ENCODE measurements at places on chromosomes 3 and 15.
A peak's percentile ranks its signal among the peaks of the same experiment; 100 is the strongest.

GRCh38 chr3:126342991-126343648 is 14.1 kb downstream of the KLF15 start:
- DNase-seq: peak; percentile 16

DNA sequence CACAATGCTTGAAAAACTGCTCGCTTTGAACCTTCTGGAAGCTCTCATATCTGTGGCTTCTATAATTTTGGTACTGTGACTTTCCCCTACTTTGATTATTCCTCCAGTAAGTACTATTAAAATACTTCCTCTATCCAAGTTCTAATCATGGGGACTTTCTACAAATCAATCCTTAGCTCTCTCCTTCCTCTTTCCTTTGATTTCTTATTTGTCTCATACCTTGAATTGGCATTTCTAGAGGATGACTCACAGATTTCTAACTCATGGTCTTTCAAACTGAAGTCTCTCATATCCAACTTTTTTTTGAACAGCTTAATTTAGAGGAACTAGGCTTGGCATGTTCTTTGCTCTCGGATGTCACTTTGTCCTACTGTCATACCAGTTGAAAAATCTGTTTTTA is 241.8 kb downstream of the TBC1D5 start:
- DNase-seq: no peak

GRCh38 chr15:72063186-72063585 is 54.8 kb downstream of the MYO9A start:
- no peak for DNase-seq

GRCh38 chr3:15635121-15635661 is 33.6 kb downstream of the BTD start:
- DNase-seq: peak; percentile 84

DNA sequence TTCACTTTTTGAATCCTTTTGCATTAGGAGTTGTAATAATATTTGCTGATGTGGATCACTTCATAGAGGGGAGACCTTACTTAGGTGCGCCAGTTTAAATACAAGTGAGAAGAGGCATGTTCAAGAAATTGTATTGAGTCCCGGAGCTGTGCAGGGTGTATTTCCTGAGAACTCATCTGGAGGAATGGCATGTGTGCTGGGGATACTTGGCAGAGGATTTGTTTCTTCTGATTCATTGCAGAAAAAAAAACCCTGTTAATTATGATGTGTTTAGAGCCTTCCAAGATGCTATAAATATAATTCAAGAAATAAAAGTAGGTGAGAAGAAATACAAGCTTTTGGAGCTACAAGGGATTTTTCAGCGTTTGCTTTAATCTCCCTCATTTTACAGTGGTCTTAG is 97.6 kb downstream of the TPRG1 start:
- DNase-seq: no peak

DNA sequence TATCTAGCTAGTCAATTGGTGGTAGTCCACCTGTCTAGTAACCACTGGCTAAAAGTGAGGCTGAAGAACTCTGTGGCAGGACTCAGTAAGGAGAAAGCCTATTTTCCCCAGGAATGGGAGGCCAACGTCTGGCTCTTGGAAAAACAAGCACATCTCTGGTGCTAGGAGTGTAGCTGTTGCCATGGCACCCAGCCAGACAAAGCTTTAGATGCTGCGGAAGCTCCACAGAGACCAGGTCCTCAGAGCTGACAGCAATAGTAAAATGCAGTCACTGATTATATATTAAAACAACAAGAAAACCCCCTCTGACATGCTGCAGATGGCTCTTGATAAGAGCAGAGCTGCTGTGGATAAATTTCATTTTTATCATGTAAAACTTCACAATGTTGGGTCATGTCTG is 124.9 kb upstream of the STRIT1 start:
- DNase-seq: peak; percentile 57

DNA sequence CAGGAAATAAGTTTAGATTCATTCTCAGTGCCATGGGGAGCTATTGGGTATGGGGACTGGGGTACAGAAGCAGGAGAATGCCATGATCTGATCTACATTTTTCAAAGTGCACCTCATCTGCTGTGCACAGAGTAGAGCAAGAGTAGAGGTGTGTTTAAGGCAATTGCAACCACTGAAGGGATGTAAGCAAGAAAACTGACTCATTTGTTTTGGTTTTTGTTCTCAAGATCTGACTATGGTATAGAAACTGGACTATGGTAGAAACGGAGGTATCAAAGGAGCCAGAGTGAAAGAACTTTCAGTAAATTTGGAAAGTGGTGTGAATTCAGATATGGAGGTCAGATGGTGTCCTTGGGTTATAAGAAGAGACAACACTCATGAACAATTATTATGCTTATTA is 86.2 kb upstream of the CMSS1 start:
- DNase-seq: no peak

GRCh38 chr3:31815631-31816440 is 165.2 kb downstream of the OSBPL10 start:
- DNase-seq: no peak

- DNase-seq: no peak
Measured at GRCh38 chr3:197882586-197882985, 67.4 kb upstream of the RPL35A start.

DNA sequence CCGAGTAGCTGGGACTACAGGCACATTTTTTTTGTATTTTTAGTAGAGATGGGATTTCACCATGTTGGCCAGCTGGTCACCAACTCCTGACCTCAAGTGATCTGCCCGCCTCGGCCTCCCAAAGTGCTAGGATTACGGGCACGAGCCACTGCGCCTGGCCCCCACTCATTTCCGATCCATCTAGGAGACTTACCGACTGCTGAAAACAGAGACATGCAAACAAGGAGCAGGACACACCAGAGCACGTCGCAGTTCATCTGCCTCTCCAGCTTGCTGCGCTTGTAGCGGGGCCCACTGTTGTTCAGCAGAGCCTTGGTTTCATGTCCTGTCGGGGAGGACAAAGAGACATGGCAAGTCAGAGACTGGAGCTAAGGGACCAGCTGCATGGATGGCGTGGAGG is 137.4 kb downstream of the ATP10A start:
- no peak for DNase-seq

GRCh38 chr15:50675535-50676144 is 11.0 kb downstream of the TRPM7 start:
- no peak for DNase-seq

GRCh38 chr3:111809186-111809585 is 49.9 kb upstream of the PHLDB2 start:
- no peak for DNase-seq

DNA sequence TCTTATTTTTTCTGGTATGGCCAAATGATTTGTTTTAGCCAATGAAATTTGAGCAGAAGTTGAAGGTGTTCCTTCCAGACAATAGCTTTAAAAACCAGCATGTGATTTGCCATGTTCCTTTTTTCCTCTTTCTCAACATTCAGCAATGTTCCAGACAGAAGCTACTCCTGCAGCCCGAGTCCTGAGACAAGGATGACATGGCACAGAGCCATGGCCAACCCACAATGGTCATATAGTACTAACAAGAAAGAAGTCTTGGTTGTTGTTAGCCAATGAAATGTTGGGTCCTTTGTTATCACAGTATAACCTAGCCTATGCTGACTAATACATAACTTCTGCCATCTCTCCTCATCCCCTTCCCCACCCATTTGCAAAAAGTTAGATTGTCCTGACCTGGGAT is 211.1 kb upstream of the STT3B start:
- DNase-seq: no peak

GRCh38 chr3:61218504-61218903 is 32.7 kb downstream of the FHIT start:
- DNase-seq: no peak

GRCh38 chr3:121592856-121593702 is at the start of gene FBXO40:
Gene FBXO40 (plus strand): TSS chr3:121593379. CDS start chr3:121620576, 27,197 bp downstream.
- peak; percentile 20 for DNase-seq

GRCh38 chr15:101243420-101243819 is 8.4 kb downstream of the CHSY1 start:
- DNase-seq: peak; percentile 17

DNA sequence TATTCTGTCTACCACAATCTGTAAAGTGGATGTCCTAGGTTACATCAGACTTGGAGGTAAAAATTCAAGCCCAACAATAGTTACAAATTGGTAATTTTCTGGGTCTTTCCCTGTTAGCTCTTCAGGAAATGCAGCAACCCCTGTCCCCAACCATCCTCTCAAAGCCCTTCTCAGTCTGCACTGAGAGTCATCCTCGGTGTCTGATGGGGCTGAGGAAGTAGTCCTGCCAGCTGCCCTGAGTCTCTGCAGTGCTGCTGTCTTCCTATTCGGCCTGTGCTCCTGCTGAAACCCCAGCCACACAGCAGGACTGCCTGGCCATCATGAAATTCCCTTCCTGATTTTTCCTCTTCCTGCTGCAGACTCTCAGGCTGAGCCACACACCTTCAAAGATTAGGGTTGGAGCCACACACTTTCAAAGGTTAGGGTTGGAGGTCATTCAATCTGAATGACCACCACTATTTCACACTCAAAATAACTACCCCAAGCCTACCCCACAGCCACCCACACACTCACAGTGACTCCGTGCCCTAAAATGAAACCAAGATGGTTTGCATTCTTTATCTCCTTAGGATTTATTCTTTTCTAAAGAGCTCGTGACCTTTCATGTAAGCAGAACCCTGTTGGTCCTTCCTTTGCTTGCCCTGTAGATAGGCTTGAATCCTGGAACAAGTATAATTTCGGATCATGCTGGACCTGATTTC is 17.6 kb downstream of the TRIM42 start:
- DNase-seq: no peak

GRCh38 chr3:111311709-111312235 is 230.2 kb upstream of the CD96 start:
- DNase-seq: no peak

- DNase-seq: no peak
Measured at GRCh38 chr3:9887480-9887879, 2.9 kb upstream of the JAGN1 start.

DNA sequence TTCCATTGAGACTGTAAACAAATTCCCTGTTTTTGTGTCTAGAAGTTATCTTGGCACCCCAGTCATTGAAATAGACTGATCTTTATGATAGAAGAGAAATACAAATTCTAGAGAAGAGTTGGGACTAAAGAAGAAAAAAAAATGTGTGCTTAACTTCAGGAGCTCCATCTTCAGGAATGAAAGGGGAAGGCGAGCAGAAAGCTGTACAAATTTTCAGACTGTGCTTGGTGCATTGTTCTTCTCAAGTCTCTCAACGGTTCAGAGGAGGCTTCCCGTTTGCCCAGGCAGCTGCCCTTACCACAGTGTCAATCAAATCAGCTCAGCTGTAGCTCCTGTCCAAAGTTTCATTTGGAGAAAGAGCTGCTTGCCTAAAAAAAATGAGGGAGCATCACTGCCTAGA is 41.7 kb downstream of the OXSM start:
- peak; percentile 27 for DNase-seq

DNA sequence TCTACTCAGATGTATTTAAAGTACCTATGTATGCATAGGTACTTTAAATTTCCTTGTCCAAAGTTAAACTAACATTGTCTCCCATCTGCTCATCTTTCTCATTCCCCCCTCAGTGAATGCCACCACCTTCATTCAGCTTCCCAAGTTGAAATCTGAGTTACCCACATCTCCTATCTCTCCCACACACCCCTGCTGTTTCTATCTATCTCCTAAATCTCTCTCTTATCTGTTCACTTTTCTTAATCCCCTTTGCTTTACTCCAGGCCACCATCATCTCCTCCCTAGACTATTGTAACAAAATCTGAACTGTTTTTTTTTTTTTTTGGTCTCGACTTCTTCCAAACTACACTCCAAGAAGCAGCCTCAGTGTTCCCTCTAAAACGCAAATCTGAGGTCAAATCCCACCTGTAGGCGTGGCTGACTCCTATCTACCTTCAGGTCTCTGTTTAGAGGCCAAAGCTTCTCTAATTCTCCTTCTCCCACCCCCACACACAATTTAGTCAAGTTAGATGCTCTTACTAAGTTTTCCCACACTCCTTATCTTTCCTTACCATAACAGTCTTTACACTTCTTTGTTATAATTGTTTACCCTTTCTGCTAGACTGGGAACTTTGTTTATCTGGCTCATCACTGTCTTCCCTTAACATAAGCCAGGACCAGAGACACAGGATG is 3.5 kb upstream of the NEO1 start:
- DNase-seq: no peak

DNA sequence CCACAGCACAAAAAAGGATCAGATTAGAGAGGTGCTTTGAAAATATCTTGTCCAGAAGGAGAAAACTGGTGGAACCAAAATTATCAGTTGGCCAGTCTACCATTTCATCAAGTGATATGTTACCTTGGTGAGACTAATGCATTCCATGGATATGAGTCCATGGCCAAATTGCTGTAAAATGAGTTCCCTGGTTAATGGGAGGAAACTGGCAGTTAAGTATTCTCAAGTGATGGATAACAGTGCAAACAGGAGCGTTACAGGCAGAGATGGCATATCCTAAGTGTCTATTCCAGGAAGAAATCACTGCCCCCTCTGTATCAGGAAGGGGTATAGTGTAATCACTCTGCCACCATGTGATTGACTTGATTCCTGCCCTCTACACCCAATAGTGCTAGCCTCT is 34.0 kb downstream of the MYRIP start:
- DNase-seq: no peak

DNA sequence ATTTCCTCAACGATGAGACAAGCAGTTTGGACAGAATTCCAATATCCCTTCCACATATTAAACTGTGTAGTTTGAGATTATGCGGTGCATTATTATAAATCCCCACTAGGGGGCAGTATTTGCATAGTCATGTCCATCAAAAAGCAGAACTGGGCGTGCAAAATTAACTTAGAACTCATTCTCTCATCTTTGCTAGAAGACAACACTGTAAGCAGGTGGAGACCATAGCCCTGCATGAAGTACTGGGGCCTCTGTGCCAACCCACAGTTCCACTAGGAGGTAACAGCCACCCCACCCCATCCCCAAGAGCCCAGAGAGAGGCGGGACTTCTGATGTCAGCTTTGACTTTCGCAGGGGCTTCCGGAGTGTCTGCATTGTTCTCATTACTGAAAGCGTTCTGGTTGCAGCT is 106.6 kb upstream of the TMC3 start:
- DNase-seq: peak; percentile 46

- no peak for DNase-seq
Measured at GRCh38 chr3:142925140-142925539, 36.3 kb upstream of the PCOLCE2 start.

- no peak for DNase-seq
Measured at GRCh38 chr15:43242616-43243015, 21.8 kb upstream of the EPB42 start.

DNA sequence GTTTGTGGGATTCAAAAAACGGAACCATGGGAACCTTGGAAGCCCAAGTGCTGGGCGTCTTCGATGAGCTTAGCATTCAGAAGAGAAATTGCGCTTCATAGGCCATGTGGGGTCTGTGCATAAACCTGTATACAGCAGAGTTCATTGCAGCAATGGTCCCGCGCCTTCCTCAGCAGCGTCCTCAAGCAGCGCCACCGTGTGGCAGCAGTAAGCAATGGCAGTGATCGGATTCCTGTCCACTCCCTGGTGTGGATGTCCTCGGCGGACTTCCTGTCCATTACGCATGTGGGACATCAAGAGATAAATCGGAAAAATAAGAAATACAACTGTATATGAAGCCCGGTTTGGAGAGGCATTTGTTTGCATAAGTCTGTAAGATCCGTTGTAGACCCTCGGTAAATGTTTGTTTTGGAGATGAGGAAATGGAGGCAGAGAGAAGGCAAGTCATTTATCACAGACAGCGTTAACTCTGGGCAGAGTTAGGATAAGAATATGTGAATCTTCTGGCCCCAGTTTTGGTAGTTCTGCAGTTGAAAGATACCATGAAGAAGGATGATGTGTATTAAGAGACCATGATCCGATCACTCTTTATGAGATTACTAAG is 57.7 kb downstream of the CNTN4 start:
- DNase-seq: no peak
